ENCODE measurements at places on chromosomes 3 and 15. TPM values are rescaled to one million over a fixed set of nuclear protein-coding genes. Genes with fewer than 3 reads are reported as not detected.

Gene CEMIP
- 5.4 TPM for polyA plus RNA-seq

Gene TMEM212
- polyA plus RNA-seq: 0.07 TPM

Gene ITPR1
- polyA plus RNA-seq: 56.4 TPM

Gene NR2C2
- polyA plus RNA-seq: 61.8 TPM

Gene YEATS2
- polyA plus RNA-seq: 35.8 TPM

Gene SNRPN
- 218 TPM for polyA plus RNA-seq

Gene GOLGA6A
- 0.24 TPM for polyA plus RNA-seq
